Breast epithelium (tissue), 4 donors: ENCODE measurements at places on chromosomes 7 and 10.

DNA sequence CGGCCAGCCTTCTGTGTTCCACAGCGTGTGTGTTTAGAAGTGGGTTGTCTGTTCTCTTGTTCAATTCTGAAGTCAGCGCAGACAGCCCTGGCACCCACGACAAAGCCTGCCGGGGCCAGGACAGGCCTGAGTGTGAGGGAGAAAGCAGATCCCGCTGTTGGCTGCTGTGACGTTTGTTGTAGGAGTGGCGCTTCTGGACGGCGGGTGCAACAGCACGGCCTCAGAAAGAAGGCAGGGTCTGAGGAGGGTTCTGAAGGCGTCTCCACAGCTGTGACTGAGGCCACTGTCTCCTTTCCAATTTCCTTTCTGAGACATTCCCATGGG is 76.2 kb downstream of the VIPR2 start:
- no peaks in the 10 kb centered on the region for H3K36me3 ChIP-seq
- DNase-seq = no peak
- no peaks in the 10 kb centered on the region for H3K27me3 ChIP-seq
- H3K4me3 ChIP-seq = peak overlapping the region; percentile 38
- no peaks in the 10 kb centered on the region for H3K4me1 ChIP-seq

DNA sequence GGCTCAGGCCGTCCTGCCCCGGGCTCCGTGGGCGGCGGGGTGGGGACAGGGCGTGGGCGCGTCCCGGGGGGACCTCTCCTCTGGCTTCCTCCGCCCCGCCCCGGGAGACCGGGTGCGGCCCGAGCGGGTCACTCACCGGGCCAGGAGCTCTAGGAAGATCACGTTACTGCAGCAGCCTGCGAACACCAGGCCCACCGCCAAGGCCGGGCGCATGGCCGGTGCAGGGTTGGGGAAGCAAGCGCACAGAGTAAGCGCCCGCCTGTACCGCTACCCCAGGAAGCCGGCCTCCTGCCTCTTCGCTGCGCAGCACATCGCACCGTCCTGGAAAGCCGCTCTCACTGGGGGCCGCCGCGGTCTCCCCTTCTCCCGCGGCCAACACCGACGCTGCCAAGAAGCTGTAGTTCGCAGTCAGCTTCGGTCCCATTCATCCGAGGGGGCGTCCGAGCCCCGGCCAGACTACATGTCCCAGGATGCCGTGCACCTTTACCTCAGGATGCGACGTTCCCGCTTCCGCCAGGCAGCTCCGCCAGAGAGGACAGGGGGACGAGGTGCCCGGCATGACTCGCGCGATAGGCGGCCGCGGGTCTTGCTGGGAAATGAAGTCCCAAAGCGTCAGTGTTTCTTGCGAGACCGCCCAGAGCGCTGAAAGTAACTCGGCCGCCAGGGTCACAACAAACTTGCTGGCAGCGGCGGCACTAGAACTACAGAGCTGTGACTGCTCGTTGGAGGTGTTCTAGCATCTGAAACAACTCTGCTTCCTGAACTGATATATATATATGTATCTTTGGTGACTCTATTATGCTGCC is at the start of gene SLC35B4:
SLC35B4 (minus strand) TSS at position 392 of the 806 bp plus-strand sequence; CDS start at position 213, 179 bp downstream.
- H3K4me1 ChIP-seq = no peaks in the 10 kb centered on the region
- no peaks in the 10 kb centered on the region for H3K36me3 ChIP-seq
- peak within 1 kb of the TSS; percentile 97 for H3K4me3 ChIP-seq
- peak; percentile 93 for DNase-seq
- peak within 1 kb of the TSS; percentile 52 for H3K27ac ChIP-seq
- no peaks in the 10 kb centered on the region for H3K27me3 ChIP-seq

GRCh38 chr10:127386606-127387327 is 162.3 kb upstream of the NPS start:
- H3K27ac ChIP-seq = no peak overlapping the region
- no peaks in the 10 kb centered on the region for H3K27me3 ChIP-seq
- H3K36me3 ChIP-seq = peaks cover 4% of the 10 kb centered on the region
- H3K4me1 ChIP-seq = no peaks in the 10 kb centered on the region

DNA sequence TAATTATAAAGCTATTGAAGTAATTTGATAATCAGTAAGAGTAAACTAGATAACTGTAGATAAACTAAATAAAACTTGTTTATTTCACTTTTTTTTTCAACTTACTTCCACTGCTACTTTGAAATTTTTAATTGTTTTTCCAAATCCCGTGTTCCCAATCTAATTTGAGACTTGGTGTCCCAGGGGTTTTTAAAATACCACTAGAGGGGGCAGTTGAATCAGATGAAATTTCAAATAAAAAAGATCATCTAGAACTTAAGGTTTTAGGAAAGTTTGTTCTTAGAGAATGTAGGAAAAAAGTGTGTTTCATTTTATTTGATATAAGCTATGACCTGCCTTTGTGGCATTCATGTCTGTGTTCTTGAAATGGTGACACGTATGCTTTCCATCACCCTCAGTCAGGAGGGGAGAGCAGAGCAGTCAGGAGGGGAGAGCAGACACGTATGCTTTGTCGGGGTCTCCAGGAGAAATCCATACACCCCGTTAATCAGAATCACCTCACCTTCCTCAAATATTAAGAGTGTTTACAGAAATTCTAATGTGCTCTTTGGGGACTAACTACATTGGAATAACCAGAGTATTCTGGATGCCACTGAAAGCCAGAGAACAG is 49.9 kb downstream of the C10orf67 start:
- no peaks in the 10 kb centered on the region for H3K4me1 ChIP-seq
- H3K27ac ChIP-seq = no peak overlapping the region
- H3K4me3 ChIP-seq = no peak overlapping the region

- no peaks in the 10 kb centered on the region for H3K36me3 ChIP-seq
- no peaks in the 10 kb centered on the region for H3K27me3 ChIP-seq
- no peak overlapping the region for H3K4me3 ChIP-seq
- DNase-seq = no peak
Observed at GRCh38 chr7:149188637-149189259, 6.6 kb upstream of the ZNF282 start.

GRCh38 chr10:218798-219197 is 83.5 kb downstream of the ZMYND11 start:
- no peaks in the 10 kb centered on the region for H3K4me1 ChIP-seq
- no peak overlapping the region for H3K27ac ChIP-seq
- DNase-seq = no peak

- no peak for DNase-seq
- no peak overlapping the region for H3K27ac ChIP-seq
- no peaks in the 10 kb centered on the region for H3K4me1 ChIP-seq
- H3K36me3 ChIP-seq = no peaks in the 10 kb centered on the region
Observed at GRCh38 chr7:134727711-134728110, 51.7 kb upstream of the CALD1 start.
